T-helper 22 cell (primary cell): ENCODE measurements at places on chromosomes 3 and 15.

DNA sequence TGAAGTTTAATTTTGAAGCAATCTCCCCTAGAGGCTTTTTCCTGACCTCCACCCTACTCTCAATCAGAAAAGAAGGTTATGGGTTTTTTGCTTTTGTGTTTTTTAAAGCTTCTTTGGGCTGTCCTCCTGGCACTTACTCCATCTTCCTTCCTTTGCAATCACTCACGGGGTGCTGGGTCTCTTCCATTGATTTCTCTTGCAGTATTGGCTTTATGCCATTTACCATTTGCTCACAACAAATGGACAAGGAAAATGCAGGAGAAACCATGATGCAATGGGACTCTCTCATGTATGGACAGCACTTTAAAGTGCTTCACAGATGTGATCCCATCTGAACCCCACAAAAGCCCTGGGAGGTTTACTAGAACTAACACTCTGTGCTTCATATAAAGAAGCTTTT is 57.5 kb downstream of the SST start:
- no peak for DNase-seq

- DNase-seq: no peak
These were observed 53.9 kb downstream of the CLASP2 start for GRCh38 chr3:33664195-33664594.

GRCh38 chr3:98574132-98574531 is 19.3 kb downstream of the CPOX start:
- DNase-seq: no peak

DNA sequence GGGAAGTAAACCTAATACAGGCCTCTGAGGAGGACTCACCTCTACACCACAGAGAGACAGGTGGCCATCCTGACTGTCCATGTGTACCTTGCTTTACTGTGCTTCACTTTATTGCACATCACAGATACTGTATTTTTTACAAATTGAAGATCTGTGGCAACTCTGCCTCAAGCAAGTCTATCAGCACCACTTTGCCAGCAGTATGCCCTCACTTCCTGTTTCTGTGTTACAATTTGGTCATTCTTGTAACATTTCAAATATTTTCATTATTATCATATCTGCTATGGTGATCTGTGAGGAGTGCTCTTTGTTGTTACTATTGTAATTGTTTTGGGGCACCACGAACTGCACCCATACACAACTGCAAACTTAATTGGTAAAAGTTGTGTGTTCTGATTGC is 78.0 kb downstream of the BBX start:
- DNase-seq: no peak

GRCh38 chr3:56880720-56881575 is 79.2 kb upstream of the ARHGEF3 start:
- DNase-seq: no peak

GRCh38 chr3:143313025-143313892 is 193.7 kb downstream of the CHST2 start:
- DNase-seq: no peak

DNA sequence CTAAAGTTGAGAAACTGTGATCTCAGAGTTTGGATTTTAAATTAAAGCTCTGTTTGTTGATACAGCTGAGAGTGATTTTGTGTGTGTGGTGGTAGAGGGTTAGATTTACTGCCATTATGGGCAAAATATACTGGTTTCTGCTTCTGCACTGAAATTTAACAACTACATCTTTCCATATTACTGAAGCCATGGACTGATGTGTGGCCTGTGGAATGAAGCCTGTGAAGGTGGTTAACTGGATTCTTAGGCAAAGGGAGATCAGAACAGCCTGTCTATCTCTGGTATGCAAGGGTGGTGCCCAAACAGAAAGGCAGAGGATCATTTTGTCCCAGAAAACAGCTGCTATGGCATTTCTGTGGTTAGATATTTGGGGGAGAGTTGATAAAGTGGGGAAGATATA is 297.3 kb upstream of the THBS1 start:
- DNase-seq: no peak

- no peak for DNase-seq
These were observed 97.2 kb upstream of the TMCO5A start for GRCh38 chr15:37837276-37837675.

- DNase-seq: no peak
These were observed 43.2 kb upstream of the ADCY5 start for GRCh38 chr3:123491966-123492587.

GRCh38 chr3:20488151-20488550 is 302.1 kb upstream of the SGO1 start:
- no peak for DNase-seq

GRCh38 chr3:53731934-53732624 is 114.1 kb downstream of the CHDH start:
- DNase-seq: no peak

- no peak for DNase-seq
These were observed 32.9 kb upstream of the BLM start for GRCh38 chr15:90684281-90684680.

DNA sequence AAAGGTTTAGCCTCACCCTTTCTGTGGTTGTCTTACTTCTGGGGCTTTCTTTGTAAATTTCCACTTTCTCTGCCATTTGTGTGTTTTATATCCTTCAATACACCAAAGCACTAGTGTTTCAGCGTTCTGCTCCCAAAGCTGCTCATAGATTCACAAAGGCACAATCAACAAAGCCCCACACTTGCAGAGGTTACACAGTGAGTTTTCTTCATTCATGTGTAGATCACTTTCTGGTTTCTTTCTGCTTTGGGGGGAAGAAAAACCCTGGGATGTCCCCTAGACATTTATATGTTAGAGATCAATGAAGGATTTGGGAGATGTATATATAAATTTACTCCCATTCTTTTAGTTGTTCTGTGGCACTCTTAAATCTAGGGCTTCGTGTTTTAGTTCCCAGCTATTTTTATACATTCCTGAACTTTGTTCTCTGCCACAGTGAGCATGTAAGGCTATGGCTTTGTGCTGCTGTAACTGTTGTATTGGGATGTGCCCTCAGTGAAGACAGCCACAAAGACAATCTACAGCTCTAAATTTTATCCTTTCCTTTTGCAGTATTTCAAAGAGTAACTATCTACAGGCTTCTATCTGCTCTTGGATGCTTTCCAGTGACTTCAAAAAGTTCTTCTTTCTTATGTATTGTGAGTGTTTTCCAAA is 636.5 kb downstream of the ZBBX start:
- DNase-seq: no peak

- DNase-seq: no peak
These were observed 117.6 kb downstream of the CHST2 start for GRCh38 chr3:143237077-143237627.
